Neural crest cell (in vitro differentiated cells): ENCODE measurements at places on chromosomes 7 and 10.

GRCh38 chr10:47276071-47276470, 23.9 kb upstream of the GDF10 start:
- DNase-seq: no peak

DNA sequence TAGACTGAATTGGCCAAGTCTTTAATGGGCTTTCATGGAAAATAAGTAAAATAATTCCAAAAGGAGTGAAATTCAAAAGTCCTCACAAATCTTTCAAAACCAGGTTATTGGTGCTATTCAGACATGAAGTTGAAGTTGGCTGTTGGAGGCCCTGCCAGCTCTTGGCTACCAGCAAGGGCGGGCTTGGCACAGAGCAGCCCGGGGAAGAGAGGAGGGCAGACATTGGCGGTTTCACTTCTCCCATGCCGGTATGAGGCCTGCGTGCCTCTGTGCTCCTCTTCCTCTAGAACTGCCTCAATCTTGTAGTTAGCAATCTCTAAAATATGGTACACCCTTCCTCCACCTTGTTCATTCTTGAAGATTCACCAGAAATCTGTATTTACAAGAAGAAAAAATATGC, 16.4 kb upstream of the NPS start:
- DNase-seq: no peak

GRCh38 chr10:47187592-47187991, 112.4 kb upstream of the GDF10 start:
- DNase-seq: no peak

DNA sequence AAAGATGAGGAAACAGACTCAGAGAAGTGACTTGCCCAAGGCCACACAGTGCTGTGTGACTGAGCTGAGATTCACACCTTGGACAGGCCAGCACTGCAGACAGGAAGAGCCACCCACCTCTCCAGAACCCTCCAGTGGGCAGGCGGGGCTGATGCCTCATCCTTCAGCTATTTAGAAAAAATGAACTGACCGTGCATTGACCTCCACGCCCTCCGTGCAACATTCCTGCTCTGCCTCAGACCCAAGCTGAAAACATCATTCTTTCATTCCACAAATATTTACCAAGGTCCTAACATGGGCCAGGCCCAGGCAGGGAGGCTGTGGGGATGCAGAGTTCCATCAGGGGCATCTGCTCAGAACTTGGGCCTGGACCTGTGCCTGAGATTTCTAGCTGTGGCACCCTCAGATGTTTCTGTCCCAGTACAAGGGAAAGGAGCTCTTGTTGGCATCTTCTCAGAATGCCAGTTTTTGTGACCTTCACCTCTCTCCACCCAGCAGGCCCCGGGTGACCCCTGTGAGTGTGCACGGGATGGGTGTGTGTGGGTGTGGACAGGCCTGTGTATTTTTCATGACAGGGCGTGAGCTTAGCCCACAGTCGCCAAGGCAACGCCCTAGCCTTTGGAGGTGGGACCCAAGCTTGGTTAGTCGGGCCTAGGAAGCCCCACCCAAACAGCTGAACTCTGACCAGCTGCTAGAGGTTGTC, 6.5 kb downstream of the VSIR start:
- DNase-seq: no peak

DNA sequence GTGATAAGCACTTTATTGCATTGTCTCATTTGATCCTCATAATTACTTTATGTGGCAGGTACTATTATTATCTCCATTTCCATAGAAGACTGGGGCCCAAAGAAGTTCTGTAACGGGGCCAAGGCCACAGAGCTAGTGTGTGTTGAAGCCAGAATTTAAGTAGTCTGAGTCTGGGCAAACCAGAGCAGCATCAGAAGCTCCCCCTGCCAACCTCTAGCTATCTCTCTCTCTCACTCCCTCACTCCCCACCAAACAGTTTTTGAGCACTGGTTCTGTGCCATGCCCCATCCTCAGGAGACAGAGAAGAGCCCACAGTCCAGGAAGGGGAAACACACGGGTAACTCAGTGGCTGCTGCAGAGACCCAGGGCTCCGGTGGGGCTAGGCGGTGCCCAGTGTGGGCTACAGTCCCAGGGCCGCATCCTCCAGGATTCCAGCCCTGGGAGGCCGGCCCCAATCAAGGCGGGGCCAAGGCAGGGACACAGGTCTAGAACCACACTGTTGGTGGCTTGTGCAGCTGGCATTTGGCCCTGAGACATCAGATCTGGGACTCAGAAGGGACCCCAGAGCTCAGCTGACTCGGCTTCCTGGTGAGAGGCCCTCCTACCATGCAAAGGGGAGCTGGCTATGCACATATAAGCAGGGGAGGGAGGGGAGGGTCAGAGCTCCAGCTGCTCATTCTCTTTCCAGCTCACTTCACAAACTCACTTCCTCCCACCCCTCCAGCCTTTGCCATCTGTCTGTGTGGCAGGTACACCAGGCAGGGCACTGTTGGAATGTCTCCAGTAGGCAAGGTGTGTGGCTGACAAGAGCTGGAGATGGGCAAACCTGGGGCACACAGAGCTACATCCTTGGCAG, 34.4 kb downstream of the COL13A1 start:
- no peak for DNase-seq

DNA sequence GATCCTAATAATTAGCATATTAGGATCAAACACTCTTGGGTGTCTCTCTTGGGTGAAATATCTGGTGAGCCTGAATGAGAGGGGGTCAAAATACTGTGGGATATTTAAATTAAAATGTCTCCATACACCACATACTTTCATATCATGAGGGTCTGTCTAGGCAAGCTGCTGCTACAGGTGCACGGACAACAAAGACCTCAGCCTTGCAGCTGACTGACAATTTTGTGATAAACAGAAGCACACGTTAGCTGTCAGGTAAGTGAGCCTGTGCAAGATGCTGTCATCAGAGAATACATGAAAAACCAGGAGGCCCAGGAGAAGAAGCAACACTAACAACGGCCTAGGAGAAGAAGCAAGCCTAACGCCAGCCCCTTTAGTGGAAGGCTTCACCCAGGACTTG, 247.5 kb downstream of the ADARB2 start:
- no peak for DNase-seq

- no peak for DNase-seq
Measured at GRCh38 chr10:96949039-96949683, 117.1 kb downstream of the LCOR start.

DNA sequence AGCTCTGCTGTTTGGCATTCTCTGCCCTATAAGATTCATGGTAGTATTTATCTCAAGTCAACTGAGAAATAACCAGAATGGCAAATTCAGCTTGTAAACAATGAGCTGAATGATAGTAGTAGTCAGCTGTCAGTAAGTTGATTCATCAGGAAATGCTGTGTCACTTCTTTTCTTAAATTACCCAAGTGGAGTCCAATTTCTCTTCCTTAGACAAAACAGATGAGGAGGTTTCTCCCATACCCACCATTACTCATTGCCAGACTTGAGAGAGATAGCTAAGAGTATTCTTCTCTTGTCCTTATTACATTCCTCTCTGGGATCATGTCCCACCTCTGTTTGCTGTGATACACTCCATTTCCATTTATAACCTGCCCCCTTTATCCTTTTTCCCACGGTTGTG, 159.8 kb upstream of the STEAP1 start:
- no peak for DNase-seq

GRCh38 chr7:127678947-127679346, 27.0 kb downstream of the SND1 start:
- DNase-seq: no peak
